ENCODE measurements at places on chromosomes 6 and 20. TPM values are rescaled to one million over a fixed set of nuclear protein-coding genes. Genes with fewer than 3 reads are reported as not detected.

GRCh38 chr20:42082611-42083010, 464.4 kb upstream of the CHD6 start:
- DNase-seq = no peak

The IL17F gene
- polyA plus RNA-seq = not detected

The ZNF292 gene
- polyA plus RNA-seq = 53.6 TPM

GRCh38 chr6:20402342-20403069, 827 bp downstream of the E2F3 start:
- DNase-seq = peak; percentile 54

GRCh38 chr6:28135393-28135792, 6.3 kb upstream of the ZKSCAN8 start:
- DNase-seq = no peak

DNA sequence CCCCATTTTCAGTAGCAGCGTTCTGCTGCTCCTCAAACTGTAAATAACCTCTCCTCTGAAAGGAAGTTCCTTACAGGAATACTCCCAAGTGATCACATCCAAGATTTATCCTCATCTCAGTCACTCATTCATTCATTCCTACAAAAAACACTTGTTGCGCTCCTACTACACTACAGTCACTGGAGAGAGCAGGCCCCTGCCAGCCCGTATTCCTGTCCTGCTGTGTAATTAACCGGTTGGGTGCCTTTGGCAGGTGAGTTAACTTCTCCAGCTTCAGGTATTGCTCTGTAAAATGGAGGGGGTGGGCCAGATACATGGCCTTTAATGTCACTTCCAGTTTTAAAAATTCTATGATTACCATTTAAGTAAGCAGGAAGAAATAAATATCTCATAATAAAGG, 15.0 kb upstream of the ZBTB24 start:
- DNase-seq = no peak

The EYS gene
- 0.61 TPM for polyA plus RNA-seq

- DNase-seq = no peak
Measured at GRCh38 chr6:142874676-142875075, 70.3 kb downstream of the HIVEP2 start.

GRCh38 chr20:31602779-31603441, 2.2 kb upstream of the ID1 start:
- DNase-seq = no peak

- DNase-seq = no peak
Measured at GRCh38 chr20:43238833-43239232, 49.1 kb upstream of the PTPRT start.

The MAS1 gene
- 0.04 TPM for polyA plus RNA-seq

DNA sequence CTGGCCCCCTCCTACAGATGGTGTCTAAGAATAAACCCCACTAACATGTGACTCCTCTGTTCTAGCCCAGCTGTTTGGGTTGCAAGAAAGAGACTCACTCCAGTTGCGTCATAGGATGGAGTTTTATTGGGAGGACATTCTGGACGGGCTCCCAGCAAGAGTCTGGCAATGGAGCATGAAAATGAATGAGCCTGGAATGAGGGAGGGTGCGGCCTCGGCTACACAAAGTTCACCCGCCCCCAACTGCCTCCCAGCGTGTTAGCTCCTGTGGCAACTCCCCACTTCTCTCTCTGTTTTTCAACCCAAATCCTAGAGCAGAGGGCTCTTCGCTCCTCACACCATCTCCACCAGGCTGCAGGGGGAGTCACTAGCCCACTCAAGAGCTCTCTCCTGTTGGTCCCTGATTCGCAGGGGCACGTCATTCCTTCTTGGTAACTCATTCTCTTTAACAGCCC, 5.1 kb upstream of the ADAM33 start:
- peak; percentile 88 for DNase-seq

DNA sequence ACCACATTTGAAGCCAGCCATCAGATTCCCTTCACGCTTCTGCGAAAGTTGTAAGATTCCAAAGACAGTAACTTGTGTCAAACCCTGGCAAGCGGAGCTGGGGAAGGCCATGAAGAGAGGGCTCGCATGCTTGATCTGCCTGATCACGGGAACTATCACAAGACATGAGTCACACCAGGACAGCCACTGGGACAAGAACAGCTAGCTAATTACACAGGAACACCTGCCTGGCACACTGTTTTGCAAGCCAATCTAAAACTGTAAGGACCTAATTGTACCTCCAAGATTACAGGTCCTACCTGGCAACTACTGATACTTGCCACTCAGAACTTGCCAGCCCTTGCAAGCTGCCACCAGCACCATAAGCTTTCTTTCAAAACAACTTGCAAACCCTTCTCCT, 289.3 kb downstream of the KIF16B start:
- no peak for DNase-seq

DNA sequence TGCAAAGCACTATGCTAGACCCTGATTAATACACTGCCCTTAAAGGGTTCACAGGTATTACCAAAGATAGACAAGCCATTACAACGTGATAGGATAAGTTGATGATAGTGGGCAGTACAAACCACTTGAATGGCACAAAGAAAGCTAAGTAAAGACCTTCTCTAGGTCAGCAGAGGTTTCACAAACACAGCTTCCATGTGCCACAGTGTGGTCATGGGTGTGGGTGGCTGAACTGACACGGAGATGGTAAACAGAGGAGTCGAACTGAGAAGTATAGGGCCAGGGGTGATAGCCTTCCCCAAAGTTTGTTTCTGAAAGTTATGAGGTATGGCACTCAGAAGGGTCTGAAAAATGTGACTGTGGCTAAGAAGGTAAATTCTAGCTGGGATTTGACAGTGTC, 4.3 kb downstream of the ZBTB9 start:
- DNase-seq = no peak

DNA sequence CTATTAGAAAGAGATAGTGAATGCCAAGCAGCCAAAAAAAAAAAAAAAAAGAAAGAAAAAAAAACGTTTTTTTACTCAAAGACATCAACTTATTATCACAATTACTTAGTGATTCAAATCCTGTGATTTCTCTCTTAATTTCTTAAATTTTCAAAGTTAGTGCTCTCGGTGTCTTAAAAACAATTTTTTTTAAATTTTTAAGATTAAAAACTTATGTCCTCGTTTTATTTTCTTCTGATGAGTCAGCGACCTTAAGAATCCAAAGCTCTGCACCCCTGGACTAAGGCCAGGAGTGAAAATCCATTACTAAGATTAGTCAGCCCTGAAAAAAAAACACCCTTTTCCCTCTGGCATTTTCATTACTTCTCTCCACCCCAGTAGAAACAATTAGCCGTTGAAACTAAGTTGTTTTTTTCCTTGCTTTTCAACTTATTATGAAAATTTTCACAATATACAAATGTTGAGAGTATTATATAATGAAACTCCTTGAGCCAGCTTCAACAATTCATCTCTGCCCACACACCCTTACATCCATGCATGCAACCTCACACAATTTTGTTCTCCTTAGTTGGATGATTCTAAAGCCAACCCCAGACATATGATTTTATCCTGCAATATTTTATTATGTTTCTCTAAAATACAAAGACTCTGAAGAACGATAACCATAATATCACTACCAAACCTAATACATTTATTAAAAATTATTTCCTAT, 85.6 kb upstream of the CARMIL1 start:
- DNase-seq = no peak

GRCh38 chr6:169976301-169977081, 225.1 kb downstream of the ERMARD start:
- no peak for DNase-seq

- DNase-seq = no peak
Measured at GRCh38 chr20:49925901-49926454, 10.2 kb upstream of the RNF114 start.

The TUBB2B gene
- 8.4 TPM for polyA plus RNA-seq

DNA sequence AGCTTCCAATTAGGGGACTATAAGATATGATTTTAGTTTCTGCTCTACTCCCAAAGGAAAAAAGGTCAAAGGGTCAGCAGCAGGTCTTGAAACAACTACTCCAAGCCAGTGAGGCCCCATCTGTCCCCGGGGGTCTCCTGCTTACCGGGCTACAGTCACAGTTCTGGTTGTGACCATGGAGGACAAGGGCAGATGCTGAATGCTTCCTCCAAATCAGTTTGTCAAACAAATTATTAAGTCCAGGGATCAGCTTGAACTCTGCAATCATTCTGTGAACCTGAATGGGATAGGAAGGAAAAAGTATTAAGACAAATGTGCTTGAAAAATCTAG, 60.2 kb downstream of the MYH7B start:
- no peak for DNase-seq

DNA sequence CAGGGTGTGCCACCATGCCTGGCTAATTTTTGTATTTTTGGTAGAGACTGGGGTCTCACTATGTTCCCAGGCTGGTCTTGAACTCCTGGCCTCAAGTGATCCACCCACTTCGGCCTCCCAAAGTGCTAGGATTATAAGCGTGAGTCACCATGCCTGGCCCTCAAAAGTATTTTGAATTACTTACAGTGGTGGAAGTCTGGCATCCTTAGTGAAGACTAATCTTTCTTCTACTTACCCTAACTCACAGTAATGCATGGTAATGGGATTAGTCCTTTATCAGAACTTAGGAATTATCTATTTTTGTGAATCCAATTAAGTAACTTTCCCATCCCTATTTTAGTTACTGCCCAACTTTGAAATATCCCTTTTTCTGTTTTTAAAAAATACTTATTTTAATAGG, 3.9 kb downstream of the RWDD1 start:
- no peak for DNase-seq

DNA sequence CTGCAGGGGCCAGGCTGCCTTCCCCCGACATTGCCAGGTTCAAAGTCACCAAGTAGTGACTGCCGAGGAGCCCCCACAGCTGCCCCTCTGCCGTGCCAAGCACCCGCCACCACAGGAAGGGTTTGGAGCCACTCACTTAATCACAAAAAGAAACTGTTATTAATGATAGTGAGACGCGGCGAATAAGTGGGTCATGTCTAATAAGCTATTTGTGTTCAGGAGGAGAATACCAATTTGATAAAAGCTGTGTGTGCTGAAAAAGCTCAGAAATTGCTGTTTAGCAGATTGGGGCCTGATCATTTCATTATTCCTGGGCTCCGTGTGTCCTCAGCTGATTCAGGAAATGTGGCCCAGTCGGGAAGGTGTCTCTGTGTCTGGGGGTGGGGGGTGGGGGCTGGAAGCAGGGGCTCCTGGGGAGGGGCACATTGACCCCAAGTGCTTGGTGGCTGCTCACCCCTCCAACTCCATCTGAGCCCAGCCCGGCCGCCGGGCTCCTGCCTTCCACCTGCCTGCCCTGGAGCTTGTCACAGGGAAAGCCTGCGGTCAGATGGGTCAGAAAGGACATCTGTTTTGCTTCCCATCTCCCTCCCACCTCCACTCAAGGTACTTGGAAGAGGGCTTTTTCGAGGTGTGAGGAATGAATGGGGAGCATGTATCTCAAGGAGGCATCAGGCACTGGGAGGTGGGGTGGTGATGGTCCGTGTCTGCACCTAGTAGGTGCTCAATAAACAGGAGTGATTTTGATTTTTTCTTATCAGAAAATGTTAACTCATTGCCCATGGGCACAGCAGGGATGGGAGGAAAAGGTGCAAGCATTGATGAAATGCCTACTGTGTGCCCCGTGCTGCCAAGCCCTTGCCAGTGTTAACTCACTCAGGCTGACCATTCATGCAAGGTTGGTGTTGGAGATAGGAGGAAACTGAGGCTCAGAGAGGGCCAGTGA, 3.0 kb downstream of the VSTM2L start:
- no peak for DNase-seq

GRCh38 chr6:9494864-9495263, 920.0 kb downstream of the TFAP2A start:
- DNase-seq = no peak

The LGSN gene
- 0.65 TPM for polyA plus RNA-seq

- no peak for DNase-seq
Measured at GRCh38 chr20:10007747-10008146, 27.0 kb upstream of the ANKEF1 start.

- no peak for DNase-seq
Measured at GRCh38 chr6:155126727-155127439, 131.8 kb downstream of the TIAM2 start.

GRCh38 chr20:25033265-25033923, 24.5 kb downstream of the ACSS1 start:
- no peak for DNase-seq

The HLA-G gene
- polyA plus RNA-seq = 5.1 TPM

The ZBTB46 gene
- polyA plus RNA-seq = 16.3 TPM

DNA sequence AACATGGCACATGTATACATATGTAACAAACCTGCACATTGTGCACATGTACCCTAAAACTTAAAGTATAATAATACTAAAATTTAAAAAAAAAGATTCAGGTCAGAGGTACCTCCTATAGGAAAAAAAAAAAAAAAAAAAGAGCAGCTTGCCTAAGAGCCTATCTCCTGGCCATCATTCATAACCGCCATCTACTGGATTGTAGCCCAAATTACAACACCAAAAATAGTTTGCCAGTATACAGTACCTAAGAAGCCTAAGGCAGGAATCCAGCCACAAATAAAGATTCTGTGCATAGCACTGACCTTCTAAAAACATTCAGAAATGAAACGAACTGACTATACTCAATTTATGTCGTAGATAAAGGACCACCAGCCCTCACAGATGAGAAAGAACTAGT, 438.4 kb upstream of the ADGRB3 start:
- DNase-seq = no peak

- DNase-seq = no peak
Measured at GRCh38 chr20:51637241-51637640, 94.7 kb upstream of the NFATC2 start.

- no peak for DNase-seq
Measured at GRCh38 chr20:16314320-16314719, 258.9 kb downstream of the KIF16B start.

GRCh38 chr6:164102693-164103092, 688.2 kb downstream of the QKI start:
- no peak for DNase-seq

DNA sequence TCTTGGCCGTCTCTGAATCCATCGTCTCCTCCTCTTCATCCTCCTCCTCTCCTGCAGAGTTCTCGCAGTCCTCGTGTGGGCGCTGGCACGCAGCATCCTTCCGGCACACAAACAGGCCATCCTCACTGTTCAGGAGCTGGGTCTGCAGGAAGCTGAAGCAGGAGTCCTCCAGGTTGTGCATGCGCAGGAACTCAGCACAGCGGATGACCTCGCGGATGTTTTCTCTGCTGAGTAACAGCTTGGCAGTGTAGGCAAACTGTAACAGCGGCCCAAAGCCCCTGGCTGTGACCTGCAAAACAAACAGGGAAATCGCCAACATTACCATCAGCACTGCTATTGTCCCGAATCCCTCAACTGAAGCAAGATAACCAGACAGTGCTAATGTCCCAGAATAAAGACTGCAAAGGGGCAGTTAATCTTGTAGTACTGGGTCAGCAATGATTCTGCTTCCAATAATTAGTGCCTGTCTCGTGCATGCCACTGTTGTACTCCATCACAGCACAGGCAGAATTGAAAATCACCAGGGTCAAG, 57.4 kb downstream of the GJA10 start:
- DNase-seq = no peak

The MYLIP gene
- polyA plus RNA-seq = 55.3 TPM

The LAMA2 gene
- polyA plus RNA-seq = 68.2 TPM

- DNase-seq = peak; percentile 89
Measured at GRCh38 chr20:2523919-2524708, 12.3 kb upstream of the TMC2 start.

DNA sequence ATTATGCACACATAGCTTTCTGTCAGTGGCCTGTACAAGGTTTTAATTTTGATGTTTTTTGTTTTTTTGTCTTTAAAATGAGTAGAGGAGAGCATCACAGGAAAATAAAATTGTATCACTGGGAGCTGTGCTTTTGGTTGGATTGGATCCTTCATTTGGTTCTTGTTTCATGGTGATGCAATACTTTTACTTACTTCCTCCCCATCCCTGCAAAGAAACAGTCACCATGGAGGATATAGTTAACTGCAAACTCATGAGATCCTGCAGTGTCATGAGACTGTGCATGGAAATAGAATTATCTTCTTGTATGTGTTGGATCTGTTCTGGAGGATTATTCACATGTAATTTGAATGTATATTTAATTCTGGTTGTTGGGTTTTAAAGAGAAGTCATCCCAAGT, 122.3 kb downstream of the JARID2 start:
- no peak for DNase-seq
